Mucosa of gallbladder (tissue), 1 donor: ENCODE measurements at places on chromosomes 12 and 14.

GRCh38 chr12:78442454-78442801 lies 422.1 kb upstream of the SYT1 start:
- DNase-seq, result no peak

GRCh38 chr12:121170151-121170550 lies 37.5 kb downstream of the P2RX7 start:
- no peak for DNase-seq

GRCh38 chr12:132595183-132595582 lies 15.2 kb downstream of the LRCOL1 start:
- DNase-seq, result no peak

DNA sequence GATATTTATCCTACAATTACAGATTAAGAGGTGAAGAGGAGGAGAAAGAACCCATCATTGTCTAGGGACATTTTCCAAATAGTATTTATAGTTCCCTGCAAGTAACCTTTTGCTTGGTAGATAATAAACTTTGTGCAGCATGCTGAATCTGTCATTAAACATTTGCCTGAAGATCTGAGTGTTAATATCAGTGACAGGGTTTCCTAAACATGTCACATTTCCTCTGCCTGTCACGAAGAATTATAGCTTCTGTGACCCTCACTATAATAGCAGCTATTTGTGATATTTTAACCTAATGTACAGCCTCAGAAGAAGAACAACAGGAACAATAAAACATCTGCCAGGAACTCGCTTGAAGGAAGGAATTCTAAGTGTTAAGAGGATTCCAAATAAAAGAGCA lies 350.3 kb downstream of the GXYLT1 start:
- DNase-seq, result no peak

DNA sequence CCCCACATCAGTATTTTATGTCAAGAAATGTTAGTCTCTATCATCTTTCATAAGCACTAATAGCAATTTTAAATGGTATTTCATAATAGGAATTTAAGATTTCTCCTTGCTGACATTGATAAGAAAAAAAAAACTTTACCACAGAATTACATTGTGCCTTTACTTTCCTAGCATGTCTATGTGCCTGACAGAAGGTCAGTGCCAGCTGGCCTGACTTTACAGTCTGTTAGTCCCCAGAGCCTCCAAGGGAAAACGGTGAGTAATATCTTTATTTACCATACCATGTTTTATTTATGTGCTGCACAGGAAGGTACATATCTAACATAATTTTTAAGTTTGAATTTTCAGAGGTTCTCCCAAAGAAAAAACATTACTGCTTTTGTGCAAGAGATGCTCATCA lies 152.0 kb upstream of the AEBP2 start:
- no peak for DNase-seq

GRCh38 chr12:124392667-124393413 lies 97.9 kb downstream of the RFLNA start:
- peak; percentile 85 for DNase-seq

DNA sequence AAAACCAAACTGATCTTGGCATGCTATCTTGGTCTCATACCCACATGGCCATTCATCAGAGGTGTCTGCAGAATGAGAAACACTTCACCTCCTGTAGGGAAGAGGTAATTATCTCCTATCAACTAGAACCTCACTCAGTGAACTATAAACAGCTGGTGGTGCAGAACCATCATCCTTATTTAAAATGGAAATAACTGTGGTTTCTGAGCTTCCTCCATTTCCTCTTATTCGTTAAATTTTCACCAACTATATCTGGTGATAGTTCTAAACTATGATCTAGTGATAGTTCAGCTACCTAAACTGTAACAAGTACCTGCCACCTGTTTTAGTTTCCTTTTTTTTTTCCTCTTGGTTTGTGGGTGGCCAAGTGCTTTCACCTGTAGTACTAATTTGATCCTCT lies 218.5 kb downstream of the FUT8 start:
- no peak for DNase-seq

DNA sequence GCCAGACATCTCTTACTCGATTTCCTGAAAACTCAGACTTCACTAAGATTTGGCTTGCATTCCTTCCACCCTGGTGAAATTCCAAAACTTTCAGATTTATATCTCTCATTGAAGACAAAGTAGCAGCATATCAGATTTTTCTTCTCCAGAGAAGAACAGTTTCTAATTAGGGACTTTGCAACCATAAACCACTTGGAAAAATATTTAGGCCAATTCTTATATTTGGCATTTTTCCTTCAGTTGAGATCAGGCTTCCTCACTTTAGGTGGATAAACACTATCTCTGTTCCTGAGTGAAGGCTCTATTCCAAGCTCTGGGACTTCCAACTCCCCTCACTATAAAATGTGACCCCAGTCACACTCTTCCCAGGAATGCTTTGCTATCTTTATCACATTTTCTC lies 1434.3 kb upstream of the FLRT2 start:
- DNase-seq, result no peak

DNA sequence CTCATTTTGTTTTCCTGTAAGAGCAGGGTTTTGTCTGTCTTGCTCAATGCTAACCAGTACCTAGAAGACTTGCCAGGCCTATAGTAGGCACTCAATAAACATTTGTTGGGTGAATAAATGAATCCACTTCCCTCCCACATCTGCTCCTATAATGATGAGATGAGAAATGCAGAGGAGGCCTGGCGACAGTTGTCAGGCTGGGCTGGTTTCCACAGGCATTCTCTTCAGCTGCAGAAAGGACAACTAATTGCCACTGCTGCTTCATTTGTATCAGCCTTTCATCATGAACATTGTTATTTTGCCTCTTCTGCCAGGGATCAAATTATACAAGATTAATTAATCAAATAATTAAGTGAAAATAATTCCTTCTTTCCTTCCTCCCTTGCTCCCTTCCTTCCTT lies 82.0 kb upstream of the PTHLH start:
- no peak for DNase-seq

DNA sequence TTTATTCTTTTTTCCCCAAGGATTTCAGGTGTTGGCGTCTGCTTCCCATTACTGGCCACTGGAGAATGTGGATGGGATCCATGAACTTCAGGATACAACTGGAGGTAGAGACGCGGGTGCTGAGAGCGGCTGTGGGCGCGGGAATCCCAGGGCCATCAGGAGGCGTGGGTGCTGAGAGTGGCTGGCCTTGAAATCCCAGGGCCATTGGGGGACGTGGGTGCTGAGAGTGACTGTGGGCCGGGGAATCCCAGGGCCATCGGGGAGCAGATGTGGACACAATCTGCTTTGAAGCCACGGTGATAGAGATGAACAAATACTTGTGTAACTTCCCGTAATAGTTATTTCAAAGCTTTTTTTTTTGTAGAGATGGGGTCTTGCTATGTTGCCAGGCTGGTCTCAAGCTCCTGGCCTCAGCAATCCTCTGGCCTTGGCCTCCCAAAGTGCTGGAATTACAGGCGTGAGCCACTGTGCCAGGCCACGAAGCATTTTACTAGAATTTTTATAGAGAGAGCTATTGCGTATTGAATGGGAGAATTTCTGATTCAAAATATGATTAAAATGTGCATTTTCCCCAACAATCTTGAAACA lies 12.8 kb downstream of the ADGRD1 start:
- DNase-seq, result no peak

GRCh38 chr14:32813401-32813800 lies 125.3 kb upstream of the NPAS3 start:
- DNase-seq, result no peak

- no peak for DNase-seq
These were observed 106.2 kb downstream of the NCOR2 start for GRCh38 chr12:124461241-124461673.

GRCh38 chr12:109613649-109614455 lies 40.3 kb downstream of the MVK start:
- no peak for DNase-seq

GRCh38 chr12:7748852-7749251 lies 1.7 kb upstream of the CLEC4C start:
- DNase-seq, result no peak

GRCh38 chr14:34212172-34212929 lies 249.7 kb downstream of the SPTSSA start:
- no peak for DNase-seq

DNA sequence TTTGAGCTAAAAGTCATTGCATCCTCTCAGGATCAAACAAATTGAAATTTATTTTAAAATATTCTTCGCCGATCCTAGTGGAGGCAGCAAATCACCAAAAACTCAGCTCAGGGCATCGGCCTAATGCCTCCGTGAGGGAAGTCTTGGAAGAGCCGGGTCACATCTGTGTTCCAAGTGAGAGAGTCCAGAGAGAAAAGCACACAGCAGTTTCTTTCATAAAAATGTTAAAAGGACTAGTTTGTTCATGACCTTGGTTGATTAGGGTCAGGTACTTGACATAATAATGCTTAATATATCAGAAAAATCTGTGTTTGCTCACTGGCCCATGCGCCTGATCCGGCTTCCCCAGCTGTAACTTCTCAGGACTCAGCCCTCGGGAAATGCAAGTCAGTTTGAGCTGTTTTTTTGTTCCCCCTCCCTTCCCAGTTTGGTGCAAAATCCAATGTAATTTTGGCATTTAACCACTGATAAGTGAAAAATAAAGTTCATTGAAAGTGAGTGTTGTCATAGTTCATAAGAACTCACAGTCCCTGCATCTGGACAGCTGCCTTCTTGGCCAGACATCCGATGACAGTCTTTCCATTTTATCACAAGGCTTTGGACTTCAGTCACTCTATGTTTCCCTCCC lies 161.7 kb downstream of the CAND1 start:
- DNase-seq, result peak; percentile 38

DNA sequence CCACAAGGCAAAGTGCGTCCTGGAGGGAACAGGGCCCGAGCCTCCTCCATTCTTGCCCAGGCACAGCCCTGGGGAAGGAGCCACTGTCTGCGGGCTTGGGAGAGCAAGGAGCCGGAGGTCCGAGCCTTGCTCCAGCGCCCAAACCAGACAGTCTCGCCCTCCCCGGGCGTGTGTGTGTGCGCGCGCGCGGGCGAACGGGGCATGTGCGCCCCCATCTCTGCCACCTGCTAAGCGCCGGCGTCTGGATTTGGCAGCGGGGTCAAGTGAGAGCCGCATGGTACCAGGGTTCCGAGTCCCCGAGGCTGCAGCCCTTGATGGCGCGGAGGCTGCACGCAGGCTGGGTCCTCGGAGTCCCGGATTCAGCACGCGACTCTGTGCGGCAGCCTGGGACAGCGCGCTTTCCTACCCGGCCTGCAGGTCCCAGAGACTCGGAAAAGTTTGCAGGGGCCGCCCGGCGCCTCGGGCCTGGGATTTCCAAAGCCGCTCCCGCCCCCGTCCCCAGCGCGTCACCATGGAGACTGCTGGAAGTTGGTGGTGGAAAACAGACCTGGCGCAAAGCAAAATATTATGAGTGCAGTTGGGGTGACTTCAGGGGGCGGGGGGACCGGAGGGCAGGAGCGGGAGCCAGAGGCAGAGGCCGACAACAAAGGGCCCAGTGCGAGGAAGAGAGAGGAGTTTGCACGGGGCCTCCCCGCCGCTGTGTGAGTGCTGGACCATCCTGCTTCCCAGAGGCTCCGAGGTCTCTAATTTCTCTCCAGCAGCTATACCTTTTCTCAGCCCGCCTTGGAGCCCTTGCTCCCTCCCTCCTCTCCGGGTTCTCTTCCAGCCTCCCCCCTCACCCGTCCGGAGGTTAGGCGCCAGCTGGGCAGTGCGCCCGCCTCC lies 4.2 kb downstream of the RFX4 start:
- DNase-seq, result no peak

DNA sequence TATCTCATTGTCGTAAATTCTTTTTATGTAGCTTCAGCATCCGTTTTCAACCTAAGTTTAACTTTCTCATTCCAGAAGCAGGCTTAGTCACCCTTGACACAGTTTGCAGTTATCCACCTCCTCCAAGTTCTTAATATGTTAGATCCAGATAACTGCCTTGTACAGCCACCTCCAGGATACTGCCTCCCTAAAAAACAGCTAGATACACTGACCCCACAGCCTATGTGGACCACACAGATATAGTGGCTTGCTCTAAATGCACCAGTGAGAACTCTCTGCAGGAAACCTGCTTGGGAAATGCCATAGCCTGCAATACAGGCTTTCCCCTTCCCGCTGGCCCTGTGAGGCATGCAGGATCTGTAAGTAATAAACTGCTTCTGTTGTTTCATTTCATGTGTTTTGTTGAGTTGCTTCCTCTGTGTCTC lies 11.1 kb upstream of the RTL1 start:
- DNase-seq, result no peak

GRCh38 chr12:126437934-126438333 lies 1372.7 kb downstream of the AACS start:
- no peak for DNase-seq

DNA sequence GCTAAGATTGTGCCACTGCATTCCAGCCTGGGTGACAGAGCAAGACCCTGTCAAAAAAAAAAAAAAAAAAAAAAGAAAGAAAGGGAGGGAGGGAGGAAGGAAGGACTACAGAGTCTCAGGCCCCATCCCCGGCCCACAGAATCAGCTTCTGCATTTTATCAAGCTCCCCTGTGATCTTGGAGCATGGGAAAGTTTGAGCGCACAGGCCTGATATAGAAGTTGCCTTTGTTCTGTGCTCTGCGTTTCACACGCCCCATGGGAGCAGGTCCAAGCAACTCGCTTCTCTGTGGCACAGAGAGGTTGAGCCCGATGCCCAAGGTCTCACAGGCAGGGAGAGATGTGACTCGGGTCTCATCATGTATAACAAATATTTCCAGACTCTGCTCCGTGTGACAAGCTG lies 101.8 kb downstream of the PHETA1 start:
- no peak for DNase-seq

GRCh38 chr14:45587142-45587541 lies 334.1 kb upstream of the MIS18BP1 start:
- DNase-seq, result no peak

DNA sequence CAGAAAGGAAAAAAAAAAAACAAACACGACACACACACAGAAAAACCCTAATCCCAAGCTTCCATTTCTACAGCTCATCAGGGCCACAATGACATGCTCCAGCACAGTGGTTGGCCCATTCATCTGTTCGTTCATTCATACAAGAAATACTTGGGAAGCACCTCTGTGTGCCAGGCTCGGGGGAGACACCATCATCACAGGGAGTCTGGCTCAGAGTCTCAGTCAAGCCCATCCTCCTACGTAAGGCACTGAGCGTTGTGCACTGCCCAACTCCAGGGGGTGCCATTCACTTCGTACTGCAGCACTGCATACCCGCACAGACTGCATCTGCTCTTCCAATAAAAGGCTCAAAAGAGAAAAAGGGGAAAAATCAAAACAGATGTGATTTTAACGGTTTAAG lies 15.3 kb downstream of the VPS37B start:
- DNase-seq, result no peak

GRCh38 chr14:71289536-71289935 lies 382.3 kb downstream of the PCNX1 start:
- DNase-seq, result no peak

- no peak for DNase-seq
These were observed 15.6 kb downstream of the JDP2 start for GRCh38 chr14:75443203-75443969.

GRCh38 chr14:50790589-50790988 lies 40.4 kb downstream of the NIN start:
- DNase-seq, result no peak
